ENCODE measurements at places on chromosomes 12 and 14. TPM values are rescaled to one million over a fixed set of nuclear protein-coding genes. Genes with fewer than 3 reads are reported as not detected.

Gene MYBPC1
- total RNA-seq: not detected

Gene BBOF1
- 2.8 TPM for total RNA-seq

Gene CELA1
- not detected for total RNA-seq

Gene CIDEB
- total RNA-seq: 0.35 TPM

Gene PTPRO
- total RNA-seq: 0.06 TPM

Gene GPR137C
- 0.08 TPM for total RNA-seq

Gene ZDHHC22
- 0.46 TPM for total RNA-seq

Gene ACSS3
- total RNA-seq: 0.05 TPM

Gene UBR7
- total RNA-seq: 25.9 TPM

All from A549 treated with CORT108297 at 1 μM for 4 hours (cell line).